Foreskin fibroblast (primary cell): ENCODE measurements at places on chromosomes 2 and 18.

GRCh38 chr2:237895544-237896506, 36.4 kb downstream of the RAMP1 start:
- peak; percentile 24 for DNase-seq

GRCh38 chr2:39158351-39158750, 37.5 kb upstream of the SOS1 start:
- no peak for DNase-seq

DNA sequence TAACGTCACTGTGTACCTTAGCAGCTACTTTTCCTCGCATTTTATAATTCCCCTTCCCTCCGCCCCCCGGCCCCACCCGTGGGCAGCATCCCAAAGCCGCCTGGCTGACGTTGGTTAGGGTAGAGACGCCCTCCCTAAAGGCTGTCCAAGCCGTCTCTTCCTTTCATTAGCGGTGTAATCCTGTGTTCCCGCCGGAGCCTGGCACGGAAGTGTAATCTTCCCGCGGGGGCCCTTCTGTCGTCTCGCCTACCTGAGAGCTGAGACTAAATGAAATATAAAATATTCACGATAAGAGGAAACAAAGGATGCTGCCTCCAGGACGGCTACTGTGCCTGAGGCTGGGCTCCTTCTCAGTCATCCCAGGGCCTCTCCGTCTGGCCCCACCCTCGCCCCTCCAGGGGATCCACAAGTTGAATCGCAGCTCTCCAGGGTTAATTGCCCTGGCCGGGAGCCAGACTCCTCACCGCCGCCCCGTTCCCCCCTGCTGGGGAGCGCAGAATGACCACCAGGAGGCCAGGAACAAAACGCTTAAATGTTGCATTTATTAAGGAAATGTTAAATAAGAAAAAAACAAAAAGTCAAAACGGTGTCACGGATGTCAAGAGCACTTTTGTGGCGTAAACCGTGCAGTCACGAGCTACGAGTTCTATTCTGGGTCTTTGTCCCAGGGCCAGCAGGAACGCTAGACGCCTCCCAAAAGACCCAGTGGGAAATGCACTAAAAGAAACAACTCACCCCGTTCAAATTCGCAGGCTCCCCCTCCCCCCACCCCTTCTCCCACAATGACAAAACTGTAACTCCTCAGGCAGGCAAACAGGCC, 1.5 kb downstream of the RPRM start:
- peak; percentile 2 for DNase-seq

GRCh38 chr2:163351143-163351542, 384.7 kb downstream of the FIGN start:
- no peak for DNase-seq

GRCh38 chr2:122469147-122469546, 713.7 kb downstream of the TSN start:
- no peak for DNase-seq
